Fibroblast of skin of left quadriceps (primary cell): ENCODE measurements at places on chromosomes 3 and 15.

DNA sequence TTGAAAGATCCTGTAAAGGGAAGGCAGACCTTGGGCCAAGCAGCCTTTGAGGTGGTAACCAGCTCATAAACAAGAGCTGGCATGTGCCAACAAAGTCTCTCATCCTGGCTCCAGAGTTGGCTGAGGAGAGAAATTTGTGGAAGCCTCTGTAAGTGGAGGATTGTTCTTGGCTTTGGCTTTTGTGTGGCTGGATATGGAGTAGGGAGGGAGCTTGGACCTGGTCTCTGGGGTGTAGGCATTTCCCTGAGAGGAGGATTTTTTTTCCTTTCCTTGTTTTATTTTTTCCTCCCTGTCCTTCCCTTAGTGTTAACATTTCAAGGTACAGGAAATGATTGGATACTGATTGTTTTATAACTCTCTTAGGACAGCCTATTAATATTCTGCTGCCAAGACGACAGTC, 60.8 kb downstream of the ZNF609 start:
- DNase-seq = no peak

GRCh38 chr3:43855674-43856299, 165.0 kb downstream of the ABHD5 start:
- peak; percentile 37 for DNase-seq

DNA sequence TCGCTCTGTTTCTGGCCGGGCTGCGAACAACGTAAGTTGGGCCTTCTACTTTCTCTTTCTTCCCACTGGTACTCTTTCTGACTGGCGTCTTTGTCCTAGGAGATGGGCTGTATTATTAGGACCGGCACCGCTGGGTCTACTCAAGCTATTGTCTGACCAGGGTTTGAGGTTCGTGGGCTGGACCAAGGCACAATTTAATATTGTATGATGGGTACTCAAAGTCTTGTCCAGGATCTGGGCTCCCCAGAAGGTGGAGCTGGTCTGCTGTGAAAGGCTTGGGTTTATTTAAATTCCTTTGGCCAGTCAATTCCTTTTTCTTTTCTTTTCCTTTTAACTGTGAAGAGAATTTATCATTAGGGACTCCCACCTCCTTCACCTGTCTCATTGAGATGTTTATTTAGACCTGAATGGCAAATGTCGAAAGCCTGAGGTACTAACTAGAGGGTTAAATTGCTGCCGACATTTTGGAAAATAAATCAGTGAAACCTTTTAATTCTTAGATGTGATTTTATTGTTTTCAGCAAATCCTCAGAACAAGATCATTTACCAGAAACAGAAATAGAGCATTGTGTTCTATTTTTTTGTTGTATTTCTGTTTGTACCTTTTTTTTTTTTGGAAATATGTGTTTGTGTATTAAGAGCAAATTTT, 410 bp downstream of the LRRC49 start:
- DNase-seq = peak; percentile 44

GRCh38 chr3:177692304-177692975, 495.2 kb upstream of the TBL1XR1 start:
- DNase-seq = no peak

- no peak for DNase-seq
Measured at GRCh38 chr15:99167640-99168039, 62.8 kb downstream of the SYNM start.

- no peak for DNase-seq
Measured at GRCh38 chr3:39135170-39135805, 18.1 kb downstream of the CSRNP1 start.

GRCh38 chr15:71375934-71376333, 260.7 kb downstream of the THSD4 start:
- no peak for DNase-seq

DNA sequence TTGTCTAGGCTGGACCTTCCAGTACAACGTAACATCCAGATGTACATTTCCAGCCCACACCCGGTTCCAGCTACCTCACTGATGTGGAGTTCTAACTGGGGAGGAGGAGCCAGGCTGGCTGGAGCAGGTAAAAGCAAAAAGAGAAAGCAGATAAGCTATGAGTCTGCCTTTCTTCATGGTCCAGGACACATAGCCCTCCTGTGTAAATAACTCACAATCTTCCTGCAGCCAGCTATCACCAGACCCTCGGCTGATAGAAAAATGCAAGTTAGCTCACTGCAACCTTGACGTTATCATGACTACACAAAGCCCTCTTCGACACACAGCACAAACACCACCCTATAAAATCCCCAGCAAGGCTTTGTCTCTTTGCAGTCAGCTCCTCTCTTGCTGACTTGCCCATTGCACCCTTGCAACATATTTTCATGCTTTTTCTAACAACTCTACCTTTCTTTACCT, 20.5 kb upstream of the ELP6 start:
- DNase-seq = no peak

GRCh38 chr3:42214064-42214463, 51.9 kb downstream of the CCK start:
- no peak for DNase-seq

DNA sequence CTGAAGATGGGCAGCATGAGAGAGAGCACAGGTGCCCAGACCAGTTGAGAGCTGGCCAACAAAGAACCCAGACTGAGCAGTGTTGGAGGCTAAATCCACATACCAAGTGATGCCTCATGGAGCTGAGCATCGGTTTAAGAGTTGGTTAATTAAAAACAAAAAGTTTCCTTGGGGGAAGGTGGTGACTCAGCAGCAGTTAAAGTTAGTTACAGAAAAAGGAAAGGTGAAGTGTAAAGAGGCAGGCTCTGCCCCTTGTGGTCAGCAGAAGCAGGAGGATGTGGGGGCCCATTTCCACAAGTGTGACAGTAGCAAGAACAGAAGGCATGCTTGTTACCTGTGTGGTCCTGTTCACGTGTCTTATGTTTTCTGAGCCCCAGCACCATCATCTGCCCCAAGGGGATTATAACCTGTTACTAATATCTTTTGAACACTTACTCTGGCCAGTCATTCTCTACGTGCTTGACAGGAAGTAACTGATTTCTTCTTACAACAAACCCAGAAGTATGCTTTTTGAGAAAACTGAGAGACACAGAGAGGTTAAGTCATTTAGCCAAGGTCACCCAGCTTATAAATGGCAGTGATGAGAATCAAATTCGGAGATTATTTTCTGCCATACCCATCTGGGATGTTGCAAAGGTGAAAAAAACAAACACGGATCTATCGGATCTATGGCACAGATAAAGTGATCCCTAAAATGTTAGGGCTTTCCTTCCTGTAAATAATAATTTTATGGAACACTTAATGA, 91.0 kb downstream of the EPHB1 start:
- DNase-seq = peak; percentile 18

DNA sequence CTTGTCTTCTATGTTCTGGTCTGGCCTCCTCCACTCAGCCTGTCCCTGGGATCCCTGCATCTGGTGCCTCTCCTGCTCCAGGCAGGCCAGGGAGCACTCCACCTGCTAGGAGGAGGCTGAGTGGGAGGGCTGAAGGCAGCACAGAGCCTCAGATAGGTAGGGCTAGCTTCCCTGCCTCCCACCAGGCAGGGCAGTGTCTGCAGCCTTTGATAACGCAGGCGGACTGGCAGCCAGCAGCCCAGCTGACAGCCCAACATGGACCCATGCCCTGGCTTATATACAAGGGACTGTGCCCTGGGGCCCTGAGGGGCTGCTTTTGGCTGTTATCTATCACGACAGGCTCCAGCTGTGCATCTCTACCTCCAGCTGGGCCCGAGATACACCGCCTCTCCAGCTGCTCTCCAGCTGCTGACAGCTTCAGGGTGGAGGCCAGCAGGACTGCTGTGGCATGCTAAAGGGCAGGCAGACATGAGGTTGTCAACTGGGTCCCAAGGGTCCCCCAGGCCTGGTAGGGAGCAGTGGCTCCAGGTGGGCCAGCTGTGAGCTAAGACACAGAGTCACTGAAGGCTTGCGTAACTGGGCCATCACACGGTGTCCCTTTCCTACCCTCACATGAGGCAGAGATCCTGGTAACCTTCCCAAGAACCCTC, 5.2 kb upstream of the CLK3 start:
- DNase-seq = no peak

GRCh38 chr3:171833789-171834460, 9.2 kb upstream of the TMEM212 start:
- DNase-seq = no peak

- no peak for DNase-seq
Measured at GRCh38 chr3:16426665-16427064, 86.8 kb downstream of the RFTN1 start.

- DNase-seq = no peak
Measured at GRCh38 chr3:81650187-81650586, 111.3 kb downstream of the GBE1 start.

DNA sequence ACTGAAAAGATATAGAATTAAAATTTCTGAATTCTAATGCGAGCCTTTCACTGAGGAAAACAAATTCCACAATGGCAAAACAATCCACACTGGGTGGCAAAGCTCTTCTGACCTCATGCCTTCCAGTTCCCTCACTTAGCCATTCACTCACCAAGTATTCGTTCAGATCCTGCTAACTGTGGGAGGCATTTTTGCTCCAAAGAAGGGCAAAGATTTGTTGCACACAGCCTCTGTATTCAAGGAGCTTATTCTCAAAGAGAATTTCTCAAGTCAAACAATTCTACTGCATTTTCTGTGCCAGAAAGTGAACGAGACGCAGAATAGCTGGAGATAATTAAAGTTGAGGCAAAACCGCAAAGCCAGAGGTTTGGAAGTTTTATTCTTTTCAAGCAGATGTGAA, 77.3 kb downstream of the CPNE4 start:
- peak; percentile 15 for DNase-seq

DNA sequence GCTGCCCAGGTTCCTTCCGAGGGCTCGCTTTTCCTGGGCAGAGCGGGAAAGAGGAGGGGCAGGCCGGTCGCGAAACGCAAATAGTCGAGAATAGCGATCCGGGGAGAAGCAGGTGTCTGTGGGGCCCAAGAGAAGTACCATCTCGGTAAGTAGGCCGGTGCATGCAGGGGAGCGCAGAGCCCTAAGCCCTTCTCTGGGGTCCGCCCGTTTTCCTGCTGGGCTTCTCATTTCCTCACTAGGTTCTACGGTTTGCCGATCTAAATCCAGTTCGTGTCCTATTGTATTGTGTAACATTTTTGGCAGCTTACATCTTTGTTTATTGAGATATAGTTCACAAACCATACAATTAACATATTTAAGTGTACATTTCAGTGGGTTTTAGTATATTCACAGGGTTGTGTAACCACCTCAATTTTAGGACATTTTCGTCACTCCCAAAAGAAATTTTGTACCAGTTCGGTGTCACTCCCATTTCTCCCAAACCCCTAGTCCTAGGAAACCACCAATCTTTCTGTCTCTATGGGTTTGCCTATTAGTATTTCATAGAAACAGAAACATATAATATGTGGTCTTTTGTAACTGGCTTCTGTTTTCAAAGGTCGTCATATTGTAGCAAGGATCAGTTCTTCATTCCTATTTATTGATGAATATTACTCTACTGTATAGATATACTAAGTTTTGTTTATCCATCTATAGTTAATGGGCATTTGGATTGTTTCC, 6.8 kb upstream of the TRIM69 start:
- DNase-seq = no peak

DNA sequence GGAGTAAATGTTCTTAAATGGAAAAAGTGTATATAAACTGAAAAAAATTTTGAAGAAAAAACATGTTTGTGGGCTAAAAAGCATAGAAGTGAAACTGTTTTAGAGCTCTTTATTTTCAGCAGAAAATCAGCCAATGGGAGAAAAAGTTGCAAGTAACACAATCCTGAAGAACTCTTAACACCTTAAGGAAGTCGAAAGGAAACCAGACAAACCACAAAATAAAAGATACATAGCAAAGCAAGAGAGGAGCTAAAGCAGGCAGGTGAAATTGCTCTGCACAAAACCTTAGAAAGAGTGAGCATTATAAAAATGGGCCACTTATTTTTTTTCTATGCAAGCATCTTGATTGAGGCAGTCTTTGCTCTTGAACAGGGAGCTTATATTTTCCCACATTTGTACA, 300.5 kb downstream of the RAP2B start:
- DNase-seq = no peak

- DNase-seq = no peak
Measured at GRCh38 chr3:52355526-52355925, 39.4 kb downstream of the DNAH1 start.

GRCh38 chr3:4978204-4978965, 852 bp upstream of the BHLHE40 start:
- DNase-seq = peak; percentile 95

GRCh38 chr3:143168855-143169192, 49.3 kb downstream of the CHST2 start:
- DNase-seq = no peak

DNA sequence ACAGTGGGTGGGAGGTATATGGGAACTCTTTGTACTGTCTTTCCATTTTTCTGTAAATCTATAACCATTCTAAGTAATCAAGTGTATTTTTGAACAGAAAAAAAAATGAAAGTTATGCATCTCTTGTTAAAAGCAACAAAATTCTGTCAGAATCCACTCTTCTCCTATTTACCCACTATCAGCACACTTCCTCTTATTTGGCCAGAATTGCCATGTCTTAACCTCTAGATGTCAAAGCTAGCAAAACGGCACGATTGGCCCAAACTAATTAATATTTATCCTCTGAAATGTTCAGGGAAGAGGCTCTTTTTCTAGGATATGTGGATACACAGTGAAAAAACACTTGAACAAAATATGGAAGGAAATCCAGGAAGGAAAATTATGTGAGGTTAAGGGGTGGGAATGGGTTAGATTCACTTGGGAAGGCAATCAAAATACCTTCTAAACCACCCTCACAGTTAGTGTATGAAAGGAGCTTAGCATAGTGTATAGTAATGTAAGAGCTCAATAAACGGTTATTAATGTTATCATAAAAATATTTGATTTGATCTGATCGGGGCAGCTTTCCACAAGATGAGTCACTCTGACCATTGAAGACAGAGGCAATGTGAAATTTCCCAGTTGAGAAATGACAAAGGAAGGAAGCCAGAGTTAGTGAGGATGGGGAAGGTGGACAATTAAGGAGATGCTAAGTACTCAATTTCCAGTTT, 20.1 kb upstream of the TGFBR2 start:
- DNase-seq = no peak

DNA sequence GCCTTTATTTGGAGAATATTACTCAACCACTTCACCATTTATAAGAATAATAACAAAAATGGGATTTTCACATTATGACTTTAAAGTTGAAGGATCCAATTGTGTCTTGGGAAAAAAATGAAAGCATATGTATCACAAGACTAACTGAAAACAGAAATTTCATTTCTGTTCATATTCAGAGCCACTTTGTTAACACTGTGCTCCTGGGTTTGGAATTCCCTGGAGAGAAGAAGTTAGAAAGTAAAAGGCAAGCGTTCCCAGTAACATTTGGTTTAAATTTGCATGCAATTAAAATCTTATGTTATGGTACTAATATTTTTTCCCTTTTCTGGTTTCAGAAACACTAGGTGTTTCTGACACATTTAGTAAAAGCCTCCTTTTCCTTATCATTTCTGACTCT, 230.8 kb downstream of the RBMS3 start:
- DNase-seq = no peak

DNA sequence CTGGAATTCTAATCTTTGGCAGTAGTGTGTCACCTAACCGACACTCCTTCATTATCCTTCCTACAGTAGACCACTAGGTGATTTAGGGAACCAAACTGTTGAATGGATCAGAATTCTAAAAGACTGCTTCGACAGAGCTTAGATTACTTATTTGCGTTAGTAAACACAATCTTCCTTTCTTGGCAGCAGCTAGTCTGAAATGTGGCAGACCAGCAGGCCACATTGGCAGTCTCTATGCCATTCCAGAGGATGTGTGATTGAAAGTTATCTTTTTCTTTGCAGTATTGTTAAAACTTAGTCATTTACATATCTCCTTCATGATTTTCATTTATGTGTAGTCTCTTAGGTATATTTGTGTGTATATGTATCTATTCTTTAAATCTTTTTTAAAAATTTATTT, 23.6 kb downstream of the MBNL1 start:
- DNase-seq = no peak

GRCh38 chr3:195099951-195100785, 170.8 kb downstream of the XXYLT1 start:
- DNase-seq = no peak
